Bone marrow (tissue), 2 donors: ENCODE measurements at places on chromosomes 12 and 14.
A peak's percentile ranks its signal among the peaks of the same experiment; 100 is the strongest.

GRCh38 chr12:4287325-4288211 lies 14.0 kb downstream of the CCND2 start:
- DNase-seq = peak; percentile 34

- DNase-seq = no peak
Observed at GRCh38 chr14:105867961-105868599, 341.7 kb downstream of the TMEM121 start.

GRCh38 chr12:47824198-47824597 lies 4.5 kb upstream of the HDAC7 start:
- no peak for DNase-seq

DNA sequence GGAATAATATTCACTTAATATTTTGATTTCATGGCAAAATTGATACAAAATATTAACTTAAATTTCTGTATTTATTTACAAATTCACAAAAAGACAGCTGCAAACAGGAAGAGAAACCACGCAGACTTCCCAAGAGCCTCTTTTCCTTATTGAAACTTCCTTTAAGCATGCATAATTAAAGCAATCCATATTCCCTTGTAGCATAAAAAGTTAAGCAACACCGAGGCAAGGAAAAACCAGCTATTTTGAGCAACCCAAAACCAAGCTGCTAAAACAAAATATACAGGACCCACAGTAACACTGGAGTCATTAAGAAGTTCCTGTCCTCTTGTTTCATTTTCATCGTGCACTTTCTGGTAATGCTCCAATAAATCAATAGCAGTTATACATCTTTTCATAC lies 58.0 kb downstream of the EEA1 start:
- no peak for DNase-seq

DNA sequence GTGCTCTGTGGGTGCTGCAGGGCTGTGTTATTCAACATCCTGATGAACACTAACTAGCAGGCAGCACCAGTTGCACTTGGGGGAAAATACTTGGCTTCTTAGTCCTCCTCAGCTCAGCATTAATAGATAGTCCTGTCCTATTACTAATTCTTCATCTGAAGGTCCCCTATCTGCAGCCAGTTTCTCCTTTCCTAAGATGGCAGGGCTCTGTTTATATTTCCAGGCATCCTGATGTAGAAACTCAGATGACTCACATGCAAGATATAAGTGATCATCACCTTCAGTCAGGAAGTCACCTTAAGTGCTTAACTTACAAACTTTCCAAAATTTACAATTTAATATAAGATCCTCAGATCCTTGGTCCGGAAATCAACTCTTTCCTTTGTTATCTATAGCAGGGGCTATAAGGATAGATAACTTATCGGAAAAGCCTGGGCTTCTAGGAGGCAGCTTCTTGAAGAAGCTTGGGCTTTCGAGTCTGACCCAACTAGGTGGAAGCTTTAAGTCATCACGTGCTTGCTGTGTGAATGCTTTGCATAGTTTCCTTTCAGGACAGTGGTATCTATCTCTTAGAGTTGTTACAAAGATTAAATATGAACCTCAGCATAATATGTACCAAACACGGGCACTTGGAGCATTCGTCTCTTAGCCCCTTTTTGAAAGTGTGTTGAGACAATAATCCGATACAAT lies 181.0 kb upstream of the GRIP1 start:
- no peak for DNase-seq

- DNase-seq = no peak
Observed at GRCh38 chr14:69876221-69876847, 2.9 kb upstream of the SMOC1 start.

DNA sequence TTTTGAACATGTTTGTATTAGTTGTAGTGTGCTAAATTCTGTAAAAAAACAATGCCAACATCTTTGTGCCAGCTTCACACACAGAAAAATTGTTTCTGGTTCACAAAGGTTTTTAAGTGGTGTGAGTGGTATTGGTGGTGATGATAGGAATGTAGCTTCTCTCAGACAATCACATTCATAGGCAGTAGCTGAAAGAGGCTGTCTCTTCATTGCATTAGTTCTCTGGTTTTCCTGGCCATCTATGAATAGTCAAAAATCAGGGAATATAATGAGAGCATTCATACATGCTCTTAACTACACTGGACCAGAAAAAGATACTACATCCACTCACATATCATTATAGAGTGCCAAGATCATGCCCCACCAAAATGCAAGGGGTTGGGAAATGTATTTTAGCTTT lies 433.5 kb downstream of the FLRT2 start:
- DNase-seq = no peak

GRCh38 chr12:81222846-81223592 lies 145.1 kb downstream of the ACSS3 start:
- DNase-seq = no peak

- peak; percentile 73 for DNase-seq
Observed at GRCh38 chr12:2752676-2753371, 41.9 kb upstream of the FKBP4 start.

DNA sequence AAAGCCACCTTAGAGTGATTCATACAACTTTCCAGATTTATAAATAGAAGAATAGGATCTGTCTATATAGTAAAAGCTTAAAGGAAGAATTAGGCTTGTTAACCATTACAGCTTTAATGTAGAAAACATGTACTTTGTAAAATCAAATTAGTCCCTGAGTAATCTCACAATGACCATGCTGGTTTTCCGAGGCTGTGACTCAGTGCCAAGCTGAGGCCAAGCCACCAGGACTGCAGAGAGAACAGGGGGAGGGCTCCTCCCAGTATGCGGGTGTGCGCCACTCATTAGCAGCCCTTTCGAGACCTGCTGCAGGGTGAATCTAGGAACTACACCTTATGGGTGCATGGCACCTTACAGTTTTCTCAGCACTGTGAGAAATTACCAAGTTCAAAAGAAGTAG lies 167.0 kb downstream of the EFCAB11 start:
- no peak for DNase-seq

DNA sequence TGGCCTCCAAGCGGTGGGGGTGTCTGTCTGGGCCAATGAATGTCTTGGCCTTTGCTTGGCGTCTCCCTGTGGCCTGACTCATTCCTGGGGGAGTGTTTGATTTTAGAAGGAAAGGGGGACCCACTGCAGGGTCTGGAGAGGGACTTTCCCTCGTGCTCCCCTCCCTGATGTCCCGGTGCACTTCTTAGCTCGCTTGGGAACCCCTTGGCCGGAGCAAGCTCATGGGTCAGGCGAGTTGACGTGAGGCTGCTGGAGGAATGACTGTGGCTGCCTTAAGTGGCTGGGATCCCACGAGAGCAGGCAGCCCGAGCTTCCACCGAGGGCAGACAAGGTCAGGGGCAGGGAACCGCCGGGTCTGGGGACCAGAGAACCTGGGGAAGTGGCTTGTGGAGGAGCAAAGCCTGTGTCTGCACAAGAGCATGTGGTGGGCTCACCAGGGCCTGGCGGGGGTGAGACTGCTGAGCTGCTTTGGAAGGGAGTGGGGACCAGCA lies 218.4 kb upstream of the C14orf180 start:
- DNase-seq = no peak

DNA sequence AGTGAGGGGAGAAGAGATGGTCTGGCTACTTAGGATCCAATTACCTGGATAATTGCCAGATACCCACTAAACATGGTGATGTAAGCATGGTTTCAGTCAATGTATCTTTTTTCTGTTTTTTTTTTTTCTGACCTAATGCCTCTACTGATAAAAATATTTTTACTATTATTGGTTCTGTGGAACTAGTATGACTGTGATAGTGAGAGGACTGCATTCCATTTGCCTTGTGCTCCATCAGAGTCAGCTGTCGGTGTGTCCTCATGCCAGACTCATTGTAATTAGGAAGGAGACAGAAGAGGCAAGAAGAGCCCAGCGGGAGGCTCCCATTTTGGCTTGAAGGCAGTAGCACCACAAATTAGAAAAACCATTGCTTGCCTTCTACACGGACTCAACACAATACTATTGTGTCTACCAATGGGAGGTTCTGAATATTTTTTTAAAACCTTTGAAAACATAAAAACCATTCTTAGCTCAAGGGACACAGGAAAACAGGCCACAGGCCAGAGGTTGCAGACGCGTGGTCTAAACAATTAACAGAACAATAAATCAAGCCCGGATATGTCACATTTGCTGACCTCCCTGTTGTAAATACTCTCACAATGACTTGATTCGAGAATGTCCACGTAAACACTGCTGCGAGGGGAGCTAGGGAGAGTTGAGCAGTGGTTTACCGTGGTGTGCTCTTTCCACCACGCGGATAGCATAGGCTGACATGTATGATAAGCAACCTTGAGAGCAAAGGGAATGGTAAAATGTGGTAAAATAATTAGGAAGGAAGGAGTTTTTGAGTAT lies 13.5 kb upstream of the DCP1B start:
- DNase-seq = no peak

GRCh38 chr12:52401526-52401925 lies 4.6 kb downstream of the KRT82 start:
- no peak for DNase-seq

DNA sequence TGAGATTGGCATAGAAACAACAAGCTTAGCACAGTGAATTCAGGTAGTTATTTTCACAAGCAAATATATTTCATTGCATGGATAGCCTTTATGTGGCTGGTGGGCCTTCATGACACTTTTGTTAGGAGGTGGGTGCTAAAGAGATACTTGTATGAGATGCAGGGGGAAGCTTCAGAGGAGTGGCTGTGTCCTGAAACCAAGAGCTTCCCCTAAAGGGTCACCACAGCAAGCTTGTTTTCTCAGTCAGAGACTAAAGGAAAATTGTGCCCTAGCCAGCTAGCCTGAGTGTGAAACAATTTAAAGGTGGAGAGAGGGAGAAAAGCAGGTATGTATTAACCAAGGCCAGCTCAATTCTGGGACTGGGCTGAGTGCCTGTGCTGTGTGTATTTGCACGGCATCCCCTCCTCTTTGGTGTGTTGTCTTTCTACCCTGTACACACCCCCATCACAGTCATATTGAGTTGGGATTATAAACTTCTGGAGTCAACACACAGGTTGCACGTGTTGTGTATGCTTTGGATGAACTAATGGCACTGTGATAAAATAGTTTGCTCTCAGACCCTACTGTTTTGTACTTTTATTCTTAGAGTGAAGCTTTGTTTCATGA lies 79.2 kb downstream of the RASSF8 start:
- DNase-seq = no peak
